ENCODE measurements at places on chromosomes 6 and 20.

DNA sequence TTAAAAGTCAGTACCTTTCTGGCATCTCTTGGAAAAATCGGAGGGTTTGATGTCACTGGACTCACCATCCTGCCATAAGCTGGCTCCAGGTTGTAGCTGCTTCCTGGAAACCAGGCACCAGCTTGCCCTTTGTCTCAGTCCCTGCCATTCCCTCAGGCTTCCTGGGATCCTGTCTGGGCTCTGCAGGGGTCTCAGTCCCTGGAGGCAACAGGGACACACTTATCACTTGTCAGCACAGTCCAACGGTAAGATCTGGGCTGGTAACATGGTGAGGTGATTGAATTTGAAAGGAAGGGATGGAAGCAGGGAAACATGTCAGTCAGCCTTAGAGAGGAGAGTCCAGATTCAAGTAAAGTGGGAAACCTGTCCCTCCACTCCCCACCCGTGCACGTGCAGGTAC lies 147.6 kb upstream of the ECI2 start:
- DNase-seq = no peak

GRCh38 chr6:4397307-4397706 lies 261.9 kb upstream of the ECI2 start:
- DNase-seq = no peak

- no peak for DNase-seq
These were observed 20.4 kb upstream of the HBS1L start for GRCh38 chr6:135075018-135075417.

DNA sequence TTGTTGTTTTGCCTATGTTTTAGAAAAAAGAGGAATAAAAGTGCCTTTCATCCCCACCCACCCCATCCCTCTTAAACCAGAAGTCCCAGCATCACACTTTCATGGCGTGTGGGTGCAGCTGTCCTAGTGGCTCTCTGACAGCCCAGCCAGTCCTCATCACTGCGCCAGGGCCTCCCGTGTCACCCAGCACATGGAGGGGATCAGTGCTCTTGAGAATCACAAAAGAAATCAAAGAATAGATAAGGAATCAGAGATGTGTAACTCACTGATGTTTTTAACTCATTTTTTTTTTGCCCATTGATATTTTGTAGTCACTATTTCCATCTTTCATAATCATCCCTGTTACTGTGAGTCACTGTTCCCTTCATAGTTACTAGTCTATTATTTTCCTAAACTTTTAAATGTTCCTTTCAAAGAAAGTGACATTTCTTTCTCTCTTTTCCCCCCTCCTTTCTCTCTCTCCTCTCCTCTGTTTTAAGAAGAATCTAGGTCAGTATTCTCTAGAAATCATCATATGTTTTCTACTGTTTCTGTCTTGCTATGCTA lies 78.6 kb downstream of the AIG1 start:
- no peak for DNase-seq

All from MV-4-11 (cell line).